A549 treated with DMSO at 1 μM for 4 hours (cell line): ENCODE measurements at places on chromosomes 4 and X. TPM values are rescaled to one million over a fixed set of nuclear protein-coding genes. Genes with fewer than 3 reads are reported as not detected.

Gene CTAG1B
- total RNA-seq: not detected in 5 replicates

Gene IDS
- total RNA-seq: 106 to 121 TPM (median 116 TPM) in 5 replicates

Gene ARHGAP36
- total RNA-seq: not detected in 5 replicates

Gene IL3RA
- total RNA-seq: 0.10 to 0.42 TPM (median 0.21 TPM) in 5 replicates

Gene MAGEA4
- total RNA-seq: not detected in 5 replicates

Gene PSAPL1
- 0.07 to 0.17 TPM (median 0.09 TPM) in 5 replicates for total RNA-seq

Gene RAB28
- 8.2 to 10.4 TPM (median 10.2 TPM) in 5 replicates for total RNA-seq

Gene SAGE1
- total RNA-seq: 0.04 to 0.07 TPM (median 0.06 TPM) in 3 of 5 replicates, not detected in the others

Gene PPP2R2C
- 29.6 to 44.0 TPM (median 40.4 TPM) in 5 replicates for total RNA-seq

Gene NUP62CL
- total RNA-seq: 14.0 to 18.1 TPM (median 16.5 TPM) in 5 replicates

Gene ADH7
- not detected in 5 replicates for total RNA-seq

Gene UCHL1
- total RNA-seq: 906 to 988 TPM (median 963 TPM) in 5 replicates

Gene SSX4B
- not detected in 5 replicates for total RNA-seq

Gene DGAT2L6
- not detected in 5 replicates for total RNA-seq

Gene EGFL6
- 0.06 TPM in 1 of 5 replicates, not detected in the others for total RNA-seq

Gene CD40LG
- not detected in 5 replicates for total RNA-seq

Gene TNMD
- not detected in 5 replicates for total RNA-seq

Gene CSAG1
- total RNA-seq: 0.18 to 0.38 TPM (median 0.30 TPM) in 4 of 5 replicates, not detected in the other

Gene ITM2A
- 0.12 TPM in 1 of 5 replicates, not detected in the others for total RNA-seq

Gene TIGD4
- total RNA-seq: 0.09 to 0.31 TPM (median 0.23 TPM) in 5 replicates

Gene STAP1
- not detected in 5 replicates for total RNA-seq

Gene TMEM271
- not detected in 5 replicates for total RNA-seq
